ENCODE measurements at places on chromosomes 5 and 9.

- no peak for DNase-seq
These were observed 16.1 kb upstream of the CMBL start for GRCh38 chr5:10323588-10324488.

DNA sequence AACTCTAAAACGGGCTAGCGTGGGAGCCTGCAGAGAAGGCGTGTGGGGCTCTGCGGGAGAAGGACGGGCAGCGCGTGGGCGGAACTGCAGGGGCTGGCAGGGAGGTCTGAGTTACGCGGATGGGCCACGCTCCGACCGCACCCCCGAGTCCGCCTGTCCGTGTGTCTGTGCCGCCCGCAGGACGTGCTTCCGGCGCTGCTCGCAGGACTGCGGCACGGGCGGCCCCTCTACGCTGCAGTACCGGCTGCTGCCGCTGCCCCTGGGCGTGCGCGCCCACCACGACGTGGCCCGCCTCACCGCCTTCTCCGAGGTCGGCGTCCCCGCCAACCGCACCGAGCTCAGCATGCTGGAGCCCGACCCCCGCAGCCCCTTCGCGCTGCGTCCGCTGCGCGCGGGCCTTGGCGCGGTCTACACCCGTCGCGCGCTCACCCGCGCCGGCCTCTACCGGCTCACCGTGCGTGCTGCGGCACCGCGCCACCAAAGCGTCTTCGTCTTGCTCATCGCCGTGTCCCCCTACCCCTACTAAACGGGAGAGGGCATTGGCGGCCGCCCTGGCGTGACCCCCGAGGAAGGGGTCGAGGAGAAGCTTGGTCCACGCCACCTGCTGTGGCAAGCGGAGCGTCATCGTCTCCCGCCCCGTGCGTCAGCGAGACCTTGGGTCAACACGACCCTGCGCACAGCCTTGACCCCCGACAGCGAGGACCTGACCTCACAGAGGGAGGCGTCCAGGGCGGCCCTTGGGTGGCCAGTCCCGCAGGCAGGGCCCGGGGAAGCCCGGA, 11.4 kb upstream of the ASS1 start:
- no peak for DNase-seq

DNA sequence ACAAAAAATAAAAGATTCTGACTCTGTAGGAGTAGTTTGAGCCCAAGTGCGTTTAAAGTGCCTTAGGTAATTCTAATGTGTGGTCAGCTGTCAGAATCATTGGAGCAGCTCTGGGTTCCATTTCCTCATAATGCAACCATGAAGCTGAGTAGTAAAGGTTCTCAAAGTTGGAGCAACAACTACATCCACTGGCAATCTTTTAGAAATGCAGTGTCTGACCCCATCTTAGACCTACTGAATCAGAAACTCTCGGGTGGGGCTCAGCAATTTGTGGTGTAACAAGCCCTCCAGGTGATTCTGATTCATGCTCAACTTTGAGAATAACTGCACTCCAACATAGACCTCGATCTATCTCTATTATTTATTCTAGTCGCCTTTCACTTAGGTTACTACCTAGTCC, 7.6 kb upstream of the ALDH1A1 start:
- no peak for DNase-seq

- no peak for DNase-seq
These were observed 36.0 kb downstream of the WWC1 start for GRCh38 chr5:168327451-168327850.

GRCh38 chr9:98288881-98289280, 33.4 kb upstream of the TBC1D2 start:
- DNase-seq: no peak

DNA sequence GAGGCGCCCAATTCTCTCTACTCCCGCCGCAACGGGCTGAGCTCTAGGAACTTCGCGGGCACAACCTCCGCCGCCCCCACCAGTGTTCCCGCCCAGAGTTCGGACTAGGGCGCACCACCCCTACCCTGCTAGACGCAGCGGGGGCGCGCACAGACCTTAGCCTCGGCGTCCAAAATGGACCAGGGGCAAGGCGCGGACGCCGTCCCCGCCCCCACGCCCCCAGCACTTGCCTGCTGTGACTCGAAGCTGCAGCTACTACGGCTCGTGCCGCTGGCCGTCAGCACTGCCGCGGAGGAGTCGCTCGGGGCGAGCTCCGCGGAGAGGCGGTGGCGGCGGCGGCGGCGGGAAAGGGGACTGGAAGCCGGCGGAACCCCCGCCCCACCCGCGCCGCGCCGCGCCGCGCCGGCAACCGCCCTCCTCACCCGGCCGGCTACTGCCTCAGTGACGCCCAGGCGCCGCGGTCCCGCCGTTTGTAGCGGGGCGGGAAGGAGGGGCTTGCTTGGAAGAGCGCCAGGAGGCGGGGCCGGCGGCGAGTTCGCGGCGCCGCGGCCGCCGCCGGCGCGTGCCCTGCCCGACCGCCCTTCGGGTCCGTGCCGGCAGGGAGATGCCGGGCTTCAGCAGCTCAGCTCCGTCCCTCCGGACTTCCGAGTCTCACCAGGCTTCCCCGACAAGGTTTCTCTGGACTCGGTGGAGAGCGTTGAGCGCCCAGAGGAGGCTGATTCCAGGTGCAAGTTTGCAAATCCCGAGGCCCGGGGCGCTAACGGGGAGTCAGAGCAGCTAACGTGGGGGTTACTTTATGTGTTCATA, 4.5 kb downstream of the ELAVL2 start:
- no peak for DNase-seq

DNA sequence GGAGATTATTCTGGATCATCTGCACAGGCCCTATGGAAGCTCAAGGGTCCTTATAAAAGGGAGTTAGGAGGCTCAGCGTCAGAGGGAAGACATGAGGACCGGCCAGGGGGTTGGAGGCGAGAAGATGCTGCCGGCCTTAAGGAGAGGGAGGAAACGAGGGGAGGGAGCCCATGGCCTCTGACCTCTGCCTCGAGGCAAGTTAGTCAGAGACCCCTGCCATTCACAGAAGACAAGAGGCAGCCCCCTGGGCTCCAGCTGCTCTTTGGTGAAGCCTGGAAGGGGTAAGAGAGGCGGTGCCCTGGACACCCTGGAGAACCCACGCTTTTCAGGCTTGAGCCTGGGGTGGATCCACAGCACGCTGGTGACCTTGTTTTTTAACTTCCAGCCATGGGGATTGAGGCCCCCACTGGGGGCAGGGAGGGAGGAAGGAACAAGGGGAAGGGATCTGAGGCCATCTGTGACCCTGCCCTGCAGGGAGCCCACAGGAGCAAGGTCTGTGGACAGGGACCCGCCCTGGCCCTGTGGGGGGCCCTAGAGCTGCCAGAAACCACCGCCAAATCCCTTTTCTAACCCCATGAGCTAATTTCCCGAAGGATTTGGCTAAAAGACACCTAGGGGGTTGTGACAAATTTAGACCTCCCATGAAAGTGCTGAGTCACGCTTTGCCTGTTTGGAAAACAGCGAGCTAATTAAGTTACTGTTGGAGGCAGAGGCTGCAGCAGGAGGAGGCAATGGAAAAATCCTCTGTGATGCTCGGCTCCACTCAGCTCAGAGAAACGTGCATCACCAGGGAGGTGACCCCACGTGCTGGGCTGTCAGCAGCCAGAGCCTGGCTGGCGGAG, 49.7 kb downstream of the OLFM1 start:
- DNase-seq: peak; percentile 25

DNA sequence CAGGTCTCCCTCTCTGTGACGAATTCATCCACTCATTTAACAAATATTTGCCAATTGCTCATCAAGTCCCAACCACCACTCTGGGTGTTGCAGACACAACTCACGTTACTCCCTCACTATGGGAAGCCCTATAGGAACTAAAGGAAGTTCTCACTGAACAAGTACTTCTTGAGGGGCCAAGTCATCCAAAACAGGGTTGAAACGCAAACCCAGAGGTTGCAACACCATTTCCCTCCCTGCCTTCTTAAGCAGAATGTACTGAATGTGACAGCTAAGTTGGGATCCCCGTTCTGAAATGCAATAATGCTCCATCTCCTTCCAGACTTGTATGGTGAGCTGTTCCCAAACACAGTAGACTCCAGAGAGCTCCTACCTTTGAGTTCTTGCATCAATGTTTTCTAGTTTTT, 34.3 kb downstream of the EPB41L4B start:
- DNase-seq: no peak

GRCh38 chr5:137587919-137588318, 88.8 kb upstream of the SPOCK1 start:
- no peak for DNase-seq

DNA sequence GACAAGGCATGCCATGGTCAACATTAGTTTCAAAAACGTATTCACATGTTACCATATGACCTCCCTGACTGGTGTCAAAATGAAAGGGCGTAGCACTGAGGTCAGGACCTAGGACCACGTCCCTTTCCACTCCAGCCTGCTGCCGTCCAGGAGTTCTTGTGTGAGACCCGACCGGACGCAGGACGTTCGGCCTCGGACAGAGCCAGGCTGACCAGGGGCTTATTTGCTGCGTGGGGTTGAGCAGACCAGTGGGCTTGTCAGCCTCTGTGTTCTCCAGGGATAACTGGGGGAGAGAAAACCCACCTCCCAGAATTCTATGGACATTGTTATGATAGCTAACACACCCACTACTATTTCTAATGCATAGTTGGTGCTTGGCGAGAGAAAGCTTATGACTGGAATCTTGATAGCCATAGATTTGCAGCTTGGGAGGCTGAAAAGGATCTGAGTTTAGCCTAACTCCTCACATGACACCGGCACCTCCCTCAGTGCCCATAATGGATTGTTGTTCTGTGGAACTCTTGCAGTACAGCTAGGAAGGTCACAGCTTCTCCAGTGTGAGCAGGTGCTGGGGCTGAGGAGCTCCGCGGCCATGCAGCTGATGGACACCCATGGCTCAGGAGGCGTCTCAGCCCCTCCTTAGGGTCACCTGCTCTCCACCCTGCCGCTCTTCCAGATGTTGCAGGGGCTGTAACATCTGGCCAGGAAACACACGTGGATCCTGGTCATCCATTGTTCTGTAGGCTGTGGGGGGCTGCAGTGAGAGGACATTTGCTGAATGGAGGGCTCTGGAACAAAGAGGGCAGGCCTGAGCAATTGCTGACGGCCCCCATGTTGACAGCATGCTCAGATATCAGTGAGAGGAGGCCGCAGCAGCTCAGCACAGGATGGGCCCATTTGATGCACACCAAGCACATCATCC, 368.4 kb downstream of the IRX2 start:
- DNase-seq: no peak

- no peak for DNase-seq
These were observed 400.1 kb upstream of the PCSK5 start for GRCh38 chr9:75490326-75490725.

GRCh38 chr5:94360382-94361130, 257.8 kb downstream of the KIAA0825 start:
- no peak for DNase-seq

DNA sequence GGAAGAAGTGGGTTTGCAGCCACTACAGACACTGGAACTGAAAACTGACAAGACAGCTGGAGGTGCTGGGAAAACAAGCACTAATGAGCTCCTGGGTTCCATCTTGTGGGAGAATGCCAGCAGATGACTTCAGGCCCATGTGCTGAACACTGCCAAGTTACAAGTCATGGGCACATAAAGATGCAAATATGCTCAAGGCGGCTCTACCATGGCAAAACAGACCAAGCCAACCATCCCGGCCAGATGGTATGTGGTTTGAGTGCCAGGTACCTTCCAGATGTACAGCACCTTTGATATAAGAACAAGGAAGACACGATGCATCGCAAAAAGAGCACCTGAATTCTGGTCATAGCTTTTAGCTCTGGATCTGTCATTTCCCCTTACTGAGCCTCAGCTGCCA, 19.9 kb downstream of the TNFSF8 start:
- no peak for DNase-seq

GRCh38 chr5:41508696-41509398, 1.6 kb downstream of the PLCXD3 start:
- DNase-seq: no peak

- no peak for DNase-seq
These were observed 11.8 kb downstream of the S100Z start for GRCh38 chr5:76861612-76862011.

DNA sequence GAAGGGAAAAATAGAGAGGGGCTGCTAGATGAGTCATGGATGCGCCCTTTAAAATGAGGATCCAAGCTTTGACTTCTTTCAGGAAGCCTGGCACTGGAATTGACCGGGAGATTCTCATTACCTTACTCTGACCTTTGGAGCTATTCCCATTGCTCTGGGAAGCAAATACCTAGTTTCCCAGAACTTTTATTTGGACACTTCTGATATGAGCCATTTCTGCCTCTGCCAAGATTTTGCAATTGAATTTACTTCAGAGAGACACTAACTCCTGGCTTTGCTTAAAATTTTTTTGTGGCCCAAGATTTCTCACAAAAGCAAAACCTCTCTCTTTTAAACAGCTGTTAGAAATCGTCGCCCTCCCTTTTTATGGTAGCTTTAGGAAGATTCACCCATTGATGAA, 15.7 kb upstream of the AGXT2 start:
- DNase-seq: no peak

- DNase-seq: no peak
These were observed 31.4 kb downstream of the NEUROG1 start for GRCh38 chr5:135504376-135504775.

DNA sequence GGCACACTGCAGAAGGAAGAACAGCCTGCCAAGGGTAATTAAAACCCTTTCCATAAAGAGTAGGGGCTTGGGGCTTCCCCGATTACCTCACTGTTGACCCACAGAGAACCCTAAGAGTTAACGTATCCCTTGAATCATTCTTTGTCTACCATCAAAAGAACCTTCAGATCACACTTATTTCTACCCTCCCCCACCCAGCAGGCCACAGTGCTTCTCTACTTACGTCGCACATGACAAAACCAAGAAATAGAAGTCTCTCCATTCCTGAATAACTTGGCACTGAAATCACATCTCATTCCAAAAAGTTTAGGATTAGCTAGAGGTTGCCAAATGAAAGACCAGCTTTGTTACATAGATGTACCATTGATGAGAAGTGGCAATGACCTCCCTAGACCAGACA, 268.7 kb upstream of the GAS1 start:
- DNase-seq: no peak

- DNase-seq: no peak
These were observed 141.6 kb upstream of the ZNF608 start for GRCh38 chr5:124888050-124888506.

DNA sequence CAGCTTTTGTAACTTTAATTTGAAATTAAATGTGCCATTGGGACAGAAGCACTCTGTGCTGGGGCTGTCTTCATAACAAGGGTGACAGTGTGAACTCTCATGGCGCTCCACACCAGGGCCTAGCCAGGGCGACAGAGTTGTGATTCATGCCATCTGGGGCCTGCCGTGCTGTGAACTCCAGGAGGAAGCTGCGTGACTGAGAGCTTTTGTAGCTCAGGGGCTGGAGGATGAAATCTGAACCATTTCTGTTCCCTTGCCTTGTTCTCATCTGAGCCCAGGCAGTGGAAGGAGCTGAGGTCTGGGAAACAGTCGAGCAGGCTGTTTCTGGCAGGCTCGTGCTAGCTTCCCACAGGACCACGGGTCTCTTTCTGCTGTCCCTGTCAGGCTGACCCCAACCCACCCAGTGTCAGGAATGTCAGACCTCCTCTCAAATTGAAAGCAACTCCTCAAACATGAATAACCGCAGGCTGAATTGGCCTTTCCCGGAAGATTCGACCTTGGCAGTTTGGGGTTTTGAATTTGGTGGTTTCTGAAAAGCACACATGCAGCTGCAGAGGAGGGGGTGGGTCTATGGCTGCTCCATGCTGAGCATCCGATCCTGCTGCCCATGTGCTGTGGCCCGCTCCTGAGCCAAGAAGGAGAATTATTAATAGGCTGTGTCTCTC, 69.2 kb upstream of the RPS23 start:
- DNase-seq: peak; percentile 47

- DNase-seq: no peak
These were observed 39.7 kb downstream of the NDUFS6 start for GRCh38 chr5:1840741-1841521.

Data from C1 segment of cervical spinal cord (tissue), 14 donors.